EH (cell line): ENCODE measurements at places on chromosomes 5 and 9.
A peak's percentile ranks its signal among the peaks of the same experiment; 100 is the strongest.

DNA sequence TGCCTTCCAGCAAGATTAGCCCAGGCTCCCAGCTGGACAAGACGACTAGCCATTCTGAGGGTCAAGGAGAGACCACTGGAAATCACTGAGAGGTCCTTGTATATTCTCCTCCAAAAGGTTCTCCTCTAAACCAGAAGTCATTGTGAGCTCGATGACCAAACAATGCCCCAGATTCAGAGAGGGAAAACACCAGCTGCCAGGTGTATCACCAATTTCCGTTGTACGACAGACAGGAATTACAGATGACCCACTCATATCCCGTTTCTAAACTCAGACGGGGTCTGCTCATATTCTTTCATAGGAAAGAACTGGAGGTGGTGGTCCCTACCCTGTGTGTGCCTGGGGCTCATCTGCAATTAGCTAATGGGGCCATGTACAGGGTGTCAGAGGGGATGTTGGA is 14.2 kb downstream of the FAXDC2 start:
- no peak for DNase-seq

DNA sequence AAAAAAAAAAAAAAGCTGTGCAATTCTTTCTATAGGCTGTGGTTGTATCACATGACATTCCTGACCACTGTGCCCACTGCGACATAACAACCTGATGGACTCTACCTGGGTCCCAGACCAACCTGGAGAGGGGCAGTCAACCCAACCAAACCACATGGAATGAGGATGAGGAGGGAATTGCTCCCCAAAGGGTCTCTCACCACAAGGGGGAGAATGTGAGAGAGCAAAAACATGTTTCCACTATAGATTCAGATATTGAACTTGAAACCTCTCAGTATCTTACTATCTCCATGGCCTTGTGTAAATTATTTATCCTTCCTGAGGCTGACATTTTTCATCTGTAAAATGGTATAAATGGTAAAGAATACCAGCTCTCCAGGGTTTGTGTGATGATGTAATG is 66.9 kb upstream of the SV2C start:
- no peak for DNase-seq

DNA sequence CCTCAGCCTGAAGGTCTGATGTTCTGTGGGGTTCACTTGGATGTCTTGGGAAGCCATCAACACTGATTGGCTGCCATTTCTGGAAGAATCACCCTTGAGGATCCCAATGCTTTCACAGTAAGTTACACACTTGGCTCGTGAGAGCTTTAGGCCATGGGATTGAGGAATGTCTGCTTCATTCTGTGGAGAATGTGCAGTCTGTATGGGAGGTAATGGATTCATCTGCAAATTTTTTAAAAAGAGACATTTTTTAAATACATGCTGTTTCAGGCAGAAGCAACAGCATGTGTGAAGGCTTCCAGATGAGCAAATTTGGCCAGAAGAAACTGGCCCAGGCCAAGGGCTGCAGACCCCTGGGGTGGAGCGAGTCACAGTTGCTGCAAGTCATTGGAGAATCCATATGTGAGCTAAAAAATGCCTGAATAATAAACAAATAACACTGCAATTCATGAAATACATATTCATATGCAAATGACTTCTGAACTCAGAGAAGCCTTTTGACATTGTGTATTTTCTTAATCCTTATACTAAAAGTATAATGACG is 146.3 kb upstream of the RASEF start:
- no peak for DNase-seq

DNA sequence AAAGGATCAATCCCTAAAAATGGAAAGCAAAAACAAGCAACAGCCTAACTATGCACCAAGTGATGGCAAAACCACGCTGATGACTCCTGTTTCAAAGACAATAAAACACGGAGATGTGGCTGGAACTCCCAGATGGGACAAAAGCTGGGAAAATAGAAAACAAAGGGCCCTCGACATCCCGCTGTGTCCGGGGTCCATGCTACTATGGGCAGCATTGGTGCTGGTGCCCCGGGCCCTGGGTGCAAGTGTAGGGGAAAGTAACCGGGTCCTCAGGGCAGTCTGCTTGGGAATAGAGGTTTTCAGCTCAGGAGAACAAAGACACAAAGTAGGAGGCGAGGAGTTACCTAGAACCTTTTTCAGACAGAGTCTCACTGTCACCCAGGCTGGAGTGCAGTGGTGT is 46.1 kb downstream of the MRPL36 start:
- DNase-seq: no peak

DNA sequence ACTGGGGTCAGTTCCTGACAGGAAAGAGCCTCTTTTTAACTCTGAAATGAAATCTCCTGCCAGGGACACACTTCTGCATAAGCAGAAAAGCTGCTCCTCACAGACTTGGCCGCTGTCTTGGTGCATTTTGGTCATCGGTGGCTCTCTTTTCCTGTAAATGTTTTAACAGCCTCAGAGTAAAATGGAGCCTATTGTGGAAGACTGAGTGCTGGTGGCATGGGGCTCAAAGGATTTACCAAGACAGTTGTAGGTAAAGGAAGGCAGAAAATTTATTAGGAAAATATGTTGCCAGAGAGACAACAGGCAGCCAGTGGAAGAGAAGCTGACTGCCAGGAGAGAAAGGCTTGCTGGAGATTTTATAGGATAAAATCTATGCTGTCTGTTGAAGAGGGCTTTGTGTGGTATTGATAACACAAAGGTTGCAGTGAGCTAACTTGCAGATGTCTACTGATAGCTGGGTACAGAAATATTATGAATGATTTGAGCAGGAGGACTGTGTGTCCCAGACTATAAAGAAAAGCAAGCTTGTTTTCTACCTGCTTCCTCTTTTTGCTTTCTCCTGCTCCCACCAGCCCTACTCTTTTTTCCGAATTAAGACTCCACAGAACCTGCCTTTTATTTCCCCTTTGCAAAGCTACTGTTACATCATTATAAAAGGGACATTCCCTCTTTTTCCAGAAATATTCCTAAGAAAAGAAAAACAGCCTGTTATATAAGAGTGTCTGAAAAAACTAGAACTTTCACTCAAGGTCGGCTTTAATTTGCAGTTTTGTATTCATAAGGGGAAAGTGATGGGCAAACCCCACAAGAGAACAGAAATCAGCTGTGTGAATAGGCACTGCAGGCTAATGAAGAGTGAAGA is 27.9 kb upstream of the IFNA14 start:
- no peak for DNase-seq

GRCh38 chr9:136648751-136649150 is 14.0 kb upstream of the EGFL7 start:
- peak; percentile 35 for DNase-seq

GRCh38 chr5:98770209-98770910 is 3.1 kb upstream of the RGMB start:
- DNase-seq: peak; percentile 73

DNA sequence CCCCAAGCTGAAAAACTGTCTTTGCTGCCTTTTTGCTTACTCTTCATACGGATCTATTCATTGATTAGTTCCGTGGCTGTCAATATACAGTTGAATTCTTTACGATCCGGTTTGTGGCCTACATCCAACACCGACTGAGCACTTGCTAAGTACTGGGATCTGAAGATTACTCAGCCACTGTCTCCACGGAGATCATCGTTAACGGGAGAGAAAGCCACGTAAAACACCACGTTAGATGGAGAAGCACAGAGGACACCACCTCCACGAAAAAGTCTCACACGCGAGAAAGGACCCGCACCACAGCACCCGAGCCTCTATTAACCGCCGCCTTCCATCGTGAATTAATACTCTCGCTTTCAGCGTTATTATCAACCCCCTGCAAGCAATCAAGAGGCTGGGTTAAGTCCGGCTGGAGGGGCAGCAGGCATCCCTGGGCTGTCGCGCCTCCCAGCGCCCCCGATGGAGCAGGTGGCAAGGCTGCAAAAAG is 650 bp downstream of the ELP1 start:
- peak; percentile 31 for DNase-seq

DNA sequence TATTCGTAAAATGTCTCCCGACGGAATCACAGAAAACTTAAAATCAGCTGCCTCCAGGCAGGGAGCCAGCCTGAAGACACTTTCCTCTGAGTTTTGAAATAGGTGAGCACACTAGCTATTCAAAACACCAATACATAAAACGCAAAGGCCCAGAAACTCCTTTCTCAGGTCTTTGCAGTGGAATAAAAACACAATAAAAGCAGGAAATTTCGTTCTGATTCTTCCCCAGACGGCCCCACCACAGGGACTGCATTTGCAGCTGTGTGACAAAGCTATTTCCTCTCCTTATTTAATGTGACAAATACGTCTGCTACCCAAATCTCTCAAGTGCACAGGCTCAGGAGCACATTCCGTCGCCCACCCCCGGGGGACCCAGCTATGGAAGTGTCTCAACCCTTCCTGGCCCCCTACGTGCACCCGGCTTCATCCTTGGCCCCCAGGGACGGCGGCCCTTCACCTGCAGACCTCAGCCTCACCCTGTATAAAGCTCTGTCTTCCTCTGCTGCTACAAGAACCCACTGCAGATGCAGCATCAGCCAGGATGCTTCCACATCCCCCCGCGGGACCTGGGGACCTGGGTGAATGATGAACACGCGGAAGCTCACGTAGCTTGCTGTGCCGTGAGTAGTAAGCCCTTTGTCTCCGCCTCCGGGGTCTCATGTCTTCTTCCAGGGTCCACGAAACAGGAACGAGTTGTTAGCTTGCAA is 24.9 kb downstream of the AHRR start:
- no peak for DNase-seq

DNA sequence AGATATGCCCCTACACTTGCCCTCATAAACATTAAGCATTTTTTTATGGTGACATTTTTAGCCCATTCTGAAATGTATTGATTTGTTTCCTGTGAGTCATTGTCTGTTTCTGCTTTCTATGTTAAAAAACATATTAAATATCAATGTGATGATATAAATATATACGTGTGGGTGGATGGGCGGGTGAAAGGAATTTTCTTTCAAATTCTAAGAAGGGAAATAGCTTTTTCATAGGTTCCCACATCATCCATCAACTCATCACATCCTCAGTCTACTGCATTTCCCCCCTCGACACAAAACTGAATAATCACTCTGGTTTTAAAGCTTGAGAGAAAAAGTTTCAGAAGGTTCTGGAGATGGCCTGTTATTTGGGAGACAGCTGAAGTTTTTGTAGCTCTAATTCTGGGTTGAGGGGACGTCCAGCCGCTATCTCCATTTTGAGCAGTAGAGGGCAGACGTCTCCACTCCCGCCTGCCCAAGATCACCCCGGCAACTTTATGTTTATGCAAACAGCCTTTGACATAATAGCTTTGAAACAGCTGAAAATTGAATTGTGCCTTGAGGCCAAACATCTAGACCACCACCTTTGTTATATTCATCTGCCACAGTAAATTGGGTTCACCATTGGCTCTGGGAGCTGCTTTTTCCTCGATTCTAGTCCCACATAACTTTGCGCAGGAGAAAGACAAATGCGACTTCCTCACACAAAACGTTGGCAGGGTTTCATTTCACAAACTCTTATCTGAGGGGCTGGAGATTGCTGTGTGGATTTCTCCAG is 216.2 kb upstream of the CLINT1 start:
- peak; percentile 62 for DNase-seq

DNA sequence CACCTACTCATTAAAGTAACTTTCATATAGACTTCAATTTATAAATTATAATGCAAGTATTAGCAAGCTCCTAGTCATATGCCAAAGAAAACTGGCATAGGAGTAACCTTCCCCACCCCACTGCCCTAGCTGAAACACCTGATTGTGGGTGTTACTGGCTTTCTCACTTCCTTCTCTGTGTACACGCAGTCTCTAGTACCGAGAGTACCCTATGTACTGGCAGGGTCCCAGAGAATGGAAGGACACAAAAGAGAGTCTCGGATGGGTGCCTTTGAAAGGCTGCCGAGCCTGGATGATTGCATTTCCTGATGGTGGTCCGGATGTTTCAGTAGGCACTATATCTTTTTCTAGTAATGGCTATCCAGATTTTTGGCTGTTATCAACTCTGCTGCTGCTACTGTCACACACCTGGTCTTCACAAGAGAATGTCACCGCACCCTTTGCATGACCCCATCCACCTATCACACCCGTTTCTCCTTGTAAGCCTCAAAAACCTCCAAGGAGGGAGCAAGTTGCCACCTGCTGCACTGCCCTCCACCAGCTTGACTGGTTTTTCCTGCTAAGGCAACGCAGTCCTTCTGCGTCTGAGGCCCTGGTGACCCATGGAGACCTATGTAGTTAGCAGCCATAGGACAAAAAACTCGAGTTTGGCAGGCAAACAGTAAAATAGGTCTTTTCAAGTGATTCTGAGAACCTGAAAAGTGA is 53.8 kb upstream of the CLINT1 start:
- DNase-seq: no peak

DNA sequence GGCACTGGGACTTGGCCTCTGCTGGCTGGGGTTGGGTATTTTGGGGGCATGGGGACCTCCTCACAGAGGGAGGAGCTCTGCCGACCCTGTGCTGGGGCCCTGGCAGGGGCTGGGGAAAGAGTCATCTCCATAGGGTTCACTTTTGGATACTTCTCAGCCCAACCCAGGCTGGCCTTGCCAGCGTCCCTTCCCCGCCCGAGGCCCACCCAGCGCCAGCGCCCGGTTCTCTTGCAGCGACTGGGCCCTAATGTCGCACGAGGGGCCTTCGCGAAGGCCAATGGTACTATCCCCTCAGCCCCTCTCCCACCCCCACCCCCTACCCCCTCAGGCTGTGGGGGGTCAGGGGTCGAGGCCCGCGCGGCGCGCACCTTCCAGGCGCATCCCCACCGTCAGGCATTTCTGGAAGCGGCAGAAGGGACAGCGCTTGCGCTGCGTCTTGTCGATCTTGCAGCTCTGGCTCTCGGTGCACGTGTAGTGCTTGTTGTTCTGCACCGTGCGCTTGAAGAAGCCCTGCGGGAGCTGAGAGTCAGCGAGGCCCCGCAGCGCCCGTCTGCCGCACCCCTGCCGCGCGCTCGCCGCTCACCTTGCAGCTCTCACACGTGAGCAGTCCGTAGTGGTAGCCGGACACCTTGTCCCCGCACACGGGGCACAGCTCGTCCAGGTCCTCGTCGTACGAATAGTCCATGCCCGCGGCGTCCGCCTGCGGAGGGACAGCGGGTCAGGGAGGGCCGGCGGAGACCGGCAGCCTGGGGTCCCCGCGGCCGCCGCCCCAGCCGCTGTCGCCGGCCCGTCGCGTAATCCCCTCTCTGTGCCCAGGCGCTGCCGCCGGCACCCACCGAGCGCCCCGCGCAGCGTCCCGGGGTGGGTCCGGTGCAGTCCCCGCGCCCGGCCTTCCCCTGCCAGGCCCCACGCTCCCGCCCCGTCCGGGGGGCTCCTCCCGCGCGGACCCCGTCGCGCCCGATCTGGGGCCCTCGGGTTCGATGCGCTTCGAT is 4.2 kb downstream of the NR5A1 start:
- DNase-seq: no peak
